ENCODE measurements at places on chromosomes 4 and X.

GRCh38 chrX:107935200-107935599 is 47.0 kb downstream of the TEX13B start:
- no peak for DNase-seq

- no peak for DNase-seq
Observed at GRCh38 chr4:2292646-2293108, 30.8 kb upstream of the MXD4 start.

GRCh38 chr4:40890764-40891163 is 141.0 kb downstream of the NSUN7 start:
- no peak for DNase-seq

- DNase-seq = no peak
Observed at GRCh38 chr4:911871-912490, 20.1 kb downstream of the GAK start.

GRCh38 chr4:123833171-123833643 is 436.6 kb downstream of the SPRY1 start:
- no peak for DNase-seq

- DNase-seq = no peak
Observed at GRCh38 chrX:137171626-137172025, 137.8 kb upstream of the GPR101 start.

- DNase-seq = no peak
Observed at GRCh38 chrX:149711545-149712236, at the start of gene MAGEA11. Gene MAGEA11 (plus strand): TSS chrX:149712060. CDS start chrX:149713160, 1,100 bp downstream.

GRCh38 chr4:69057620-69058409 is 38.5 kb upstream of the UGT2B7 start:
- DNase-seq = no peak

- no peak for DNase-seq
Observed at GRCh38 chr4:114389070-114389685, 209.4 kb upstream of the UGT8 start.

DNA sequence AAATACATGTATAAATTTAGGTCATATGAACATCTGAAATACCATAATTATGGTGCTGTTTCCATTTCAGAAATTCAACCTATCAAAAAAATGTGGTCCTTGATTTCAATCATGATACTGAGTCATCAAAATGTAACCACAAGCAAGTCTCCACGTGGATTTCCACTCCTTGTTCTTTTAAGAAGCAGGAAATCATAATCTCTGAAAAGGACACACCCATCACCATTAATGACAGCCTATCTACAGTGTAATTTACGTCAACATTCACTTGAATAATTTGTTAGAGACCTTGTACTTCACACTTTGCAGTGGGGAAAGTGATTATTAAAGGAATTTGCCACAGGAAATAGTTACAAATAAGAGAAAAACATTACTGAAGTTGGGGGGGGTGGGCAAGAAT is 17.7 kb upstream of the SLC7A11 start:
- DNase-seq = no peak

DNA sequence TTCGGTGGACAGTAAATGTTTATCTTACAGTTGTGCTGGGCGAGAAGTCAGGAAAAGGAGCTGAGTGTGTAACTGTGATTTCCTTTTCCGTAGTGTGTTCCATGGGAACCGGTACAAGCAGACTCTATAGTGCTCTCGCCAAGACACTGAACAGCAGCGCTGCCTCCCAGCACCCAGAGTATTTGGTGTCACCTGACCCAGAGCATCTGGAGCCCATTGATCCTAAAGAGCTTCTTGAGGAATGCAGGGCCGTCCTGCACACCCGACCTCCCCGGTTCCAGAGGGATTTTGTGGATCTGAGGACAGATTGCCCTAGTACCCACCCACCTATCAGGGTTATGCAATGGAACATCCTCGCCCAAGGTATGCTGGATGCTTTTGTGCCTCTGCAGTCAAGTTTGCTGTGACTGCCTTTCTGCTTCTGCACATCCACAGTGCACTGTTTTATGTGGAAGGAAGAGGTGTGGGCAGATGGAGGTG is 27.4 kb downstream of the NOCT start:
- no peak for DNase-seq

- DNase-seq = no peak
Observed at GRCh38 chr4:35965300-35965699, 279.0 kb downstream of the ARAP2 start.

DNA sequence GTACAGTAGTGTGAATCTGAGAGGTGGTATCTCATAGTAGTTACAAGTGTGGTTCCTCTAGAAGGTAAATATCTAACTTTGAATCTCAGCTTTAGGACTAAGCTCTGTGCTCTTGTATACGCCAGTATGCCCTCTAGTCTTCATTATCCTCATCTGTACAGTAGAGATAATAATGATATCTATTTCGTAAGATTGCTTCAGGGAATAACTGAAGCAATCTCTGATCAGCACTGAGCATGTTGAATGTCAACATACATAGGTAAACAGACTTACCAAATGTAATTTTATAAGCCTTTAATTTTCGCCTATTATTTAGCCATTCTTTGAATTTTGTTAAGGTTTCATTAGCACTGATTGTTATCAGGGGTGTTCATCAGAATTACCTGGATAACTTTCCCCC is 175.2 kb upstream of the ANKRD50 start:
- DNase-seq = no peak

- no peak for DNase-seq
Observed at GRCh38 chr4:26001413-26001812, 87.4 kb downstream of the SMIM20 start.

DNA sequence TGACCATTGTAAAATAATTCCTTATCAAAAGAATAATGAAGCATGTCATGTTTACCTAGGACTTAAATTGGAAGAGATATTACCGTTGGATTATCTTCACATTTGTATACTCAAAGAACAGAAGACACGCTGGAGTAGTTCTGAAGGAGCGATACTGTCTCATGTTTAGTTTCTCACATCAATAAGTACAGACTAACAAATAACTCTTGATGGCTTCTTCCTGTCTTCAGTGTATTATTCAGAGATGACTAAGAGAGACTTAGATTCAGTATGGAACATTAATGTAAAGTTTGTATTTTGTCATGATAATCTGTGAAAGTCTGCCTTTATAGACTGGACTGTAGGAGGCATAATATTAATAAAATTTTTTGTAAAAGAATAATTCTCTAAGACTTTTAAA is 72.7 kb downstream of the SPRY1 start:
- DNase-seq = no peak

- no peak for DNase-seq
Observed at GRCh38 chr4:74845834-74846233, 51.5 kb upstream of the BTC start.

DNA sequence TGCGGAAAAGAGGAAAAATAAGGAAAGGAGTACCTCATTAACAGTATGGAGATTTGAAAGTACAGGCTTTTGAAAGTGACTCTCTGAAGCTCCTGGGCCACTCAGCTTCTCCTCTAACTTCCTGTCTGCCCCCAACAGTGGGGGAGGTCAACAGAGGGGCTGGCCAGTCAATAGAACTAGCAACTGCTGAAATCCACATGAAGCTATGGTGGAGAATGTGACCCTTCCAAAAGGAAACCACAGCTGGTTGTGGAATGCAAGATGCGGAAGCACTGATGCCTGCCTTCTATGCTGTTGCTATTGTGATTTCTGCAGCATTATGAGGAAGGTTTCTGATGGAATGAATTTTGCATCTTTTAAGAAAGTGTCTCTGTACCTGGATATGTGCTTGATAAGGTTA is 2.4 kb downstream of the CORIN start:
- no peak for DNase-seq

DNA sequence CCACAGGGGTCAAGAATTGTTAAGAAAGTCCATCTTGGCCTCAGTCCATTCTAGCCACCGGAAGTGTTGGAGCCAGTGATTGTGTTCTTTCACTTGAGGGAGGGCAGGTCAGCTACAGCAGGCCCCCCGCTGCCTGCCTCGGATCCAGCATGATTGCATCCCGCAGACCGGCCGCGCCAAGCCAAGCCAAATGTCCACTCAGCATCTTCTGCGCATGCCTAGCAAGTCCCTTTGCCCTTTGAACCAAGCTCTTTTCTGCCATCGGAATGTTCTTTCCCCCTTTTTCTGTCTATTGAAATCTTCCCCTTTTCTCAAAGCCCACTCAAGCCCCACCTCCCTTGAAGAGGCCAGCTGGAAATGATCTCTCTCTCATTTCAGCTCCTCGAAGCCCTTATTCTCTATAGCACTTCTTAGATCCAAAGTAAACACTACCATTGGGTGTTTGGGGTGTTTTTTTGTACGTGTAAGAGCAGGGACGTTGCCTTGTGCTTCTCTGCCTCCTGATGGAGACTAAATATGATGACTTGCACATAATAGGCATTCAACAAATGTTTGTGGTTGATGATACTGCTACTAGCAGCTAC is 147.8 kb upstream of the BCOR start:
- DNase-seq = no peak

GRCh38 chr4:13233755-13234154 is 250.4 kb downstream of the RAB28 start:
- DNase-seq = no peak

- no peak for DNase-seq
Observed at GRCh38 chr4:147626903-147627302, 9.7 kb downstream of the TMEM184C start.

DNA sequence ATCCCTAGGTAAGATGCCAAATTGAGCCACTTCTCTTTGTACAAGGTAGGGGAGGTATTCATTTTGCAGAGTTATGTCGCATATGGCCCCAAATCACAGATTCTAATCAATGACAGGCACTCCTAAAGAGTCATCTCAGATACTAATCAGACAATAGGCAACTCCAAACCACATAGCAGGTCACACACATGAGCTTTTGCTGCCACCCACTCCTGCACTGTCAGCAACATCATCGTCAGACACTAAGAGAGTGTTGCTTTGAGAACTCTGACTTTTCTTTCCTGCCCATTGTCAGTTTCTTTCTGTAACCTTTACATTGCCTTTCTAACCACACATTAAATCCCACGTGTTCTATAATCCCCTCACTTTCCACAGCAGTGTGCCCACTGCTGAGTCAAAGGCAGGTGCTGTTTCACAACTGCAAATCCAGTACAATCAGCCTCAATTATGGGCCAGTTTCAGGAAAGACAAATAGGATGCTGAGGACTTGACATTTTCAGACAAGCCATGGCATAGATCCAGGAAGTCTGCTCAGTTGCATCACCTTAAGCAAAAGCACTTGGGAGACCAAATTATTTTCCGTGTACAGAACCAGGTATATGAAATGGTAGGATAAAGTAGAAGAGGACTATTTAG is 23.5 kb downstream of the TMEM31 start:
- DNase-seq = no peak

DNA sequence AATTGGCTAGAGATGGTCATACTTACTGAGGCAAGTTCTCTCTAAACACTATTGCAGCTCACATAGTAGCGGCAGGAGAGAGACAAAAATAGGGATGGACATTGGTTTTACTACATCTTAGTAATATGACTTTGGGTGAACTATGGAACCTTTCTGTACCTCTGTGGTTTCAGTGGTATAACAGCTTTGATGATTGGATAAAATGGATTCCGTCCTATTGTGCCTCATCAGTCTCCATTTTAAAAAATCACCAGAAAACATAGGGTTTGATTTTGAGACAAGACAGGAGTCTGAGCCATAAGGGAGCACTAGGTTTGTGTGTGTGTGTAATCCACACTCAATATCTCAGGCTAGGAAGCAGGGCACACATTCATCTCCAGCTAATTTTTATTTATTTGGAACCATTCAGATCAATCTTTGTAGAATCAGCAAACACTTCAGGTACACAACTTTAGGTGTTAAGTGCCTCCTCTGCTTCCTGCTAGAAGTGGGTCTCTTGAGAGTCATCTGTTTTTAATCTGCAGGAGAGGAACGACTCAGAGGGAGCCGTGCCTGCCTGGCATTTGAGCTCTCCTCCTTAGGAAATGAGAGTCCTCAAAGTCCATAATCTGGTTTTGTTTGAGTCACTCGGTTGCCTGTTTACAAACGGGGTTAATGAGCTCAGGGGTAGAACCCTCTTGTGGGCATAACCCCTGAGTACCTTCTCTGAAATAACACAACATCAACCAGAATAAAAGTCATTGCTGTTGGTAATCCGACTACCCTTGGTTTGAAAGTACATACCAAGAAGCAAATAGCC is 238.5 kb upstream of the BOD1L1 start:
- DNase-seq = no peak

- no peak for DNase-seq
Observed at GRCh38 chrX:106619797-106620196, 8.0 kb downstream of the RADX start.

DNA sequence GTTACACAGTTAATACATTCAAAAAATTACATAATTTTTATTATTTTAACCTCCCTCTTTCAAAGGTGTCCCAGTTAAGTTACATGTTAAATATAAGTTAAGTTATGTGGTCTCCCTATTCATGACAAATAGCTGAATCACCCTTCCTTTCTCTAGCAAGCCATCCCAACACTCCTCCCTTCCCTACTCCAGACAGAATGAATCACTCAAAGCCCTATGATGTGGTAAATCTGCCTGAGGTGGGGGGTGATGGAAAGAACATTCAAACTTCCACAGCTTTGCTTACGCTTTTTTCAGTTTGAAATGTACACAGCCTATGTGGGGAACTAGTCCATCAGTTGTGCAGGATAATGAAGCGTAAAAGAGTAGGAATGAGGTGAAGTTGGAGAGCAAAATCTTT is 90.2 kb downstream of the CXCL13 start:
- DNase-seq = no peak

- no peak for DNase-seq
Observed at GRCh38 chr4:153113838-153114105, 90.5 kb upstream of the TRIM2 start.

- DNase-seq = no peak
Observed at GRCh38 chr4:48896845-48897244, 9.7 kb downstream of the OCIAD2 start.

DNA sequence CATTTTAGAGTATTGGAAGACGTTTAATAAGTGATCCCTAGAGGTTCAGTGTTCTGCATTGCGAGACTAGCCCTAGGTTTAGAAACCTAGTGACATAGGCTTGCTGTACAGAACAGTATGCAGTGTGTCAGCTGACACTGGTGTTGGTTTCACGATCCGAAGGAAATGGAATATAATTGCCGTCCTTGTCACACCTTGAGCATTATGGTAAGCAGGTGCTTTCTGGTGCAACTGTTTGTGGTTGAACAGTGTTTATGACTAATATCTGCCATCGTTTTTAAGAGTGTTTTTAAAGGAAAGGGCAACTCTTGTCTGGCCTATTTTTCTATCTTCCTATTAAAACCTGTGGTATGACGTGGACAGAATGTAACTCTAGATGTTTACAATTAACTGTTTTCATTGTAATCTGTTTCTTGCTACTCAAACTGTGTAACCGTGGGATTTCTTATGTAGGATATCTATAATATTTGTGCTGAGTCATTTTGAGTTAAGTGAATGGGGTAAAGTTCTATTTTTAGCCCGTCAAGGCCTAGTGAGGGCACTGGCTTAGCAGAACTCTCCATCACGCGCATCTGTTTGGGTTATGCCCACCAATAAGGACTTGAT is 53.8 kb upstream of the TBC1D14 start:
- peak; percentile 33 for DNase-seq

GRCh38 chrX:16917120-16917519 is 29.3 kb upstream of the REPS2 start:
- DNase-seq = no peak
